HS-5 (cell line): ENCODE measurements at places on chromosomes 1 and 21.

- DNase-seq, result no peak
Measured at GRCh38 chr1:167496797-167497619, 21.3 kb downstream of the CD247 start.

GRCh38 chr1:147618077-147618569 is 52.2 kb downstream of the ACP6 start:
- DNase-seq, result no peak

GRCh38 chr1:189499736-189500135 is 977.9 kb downstream of the BRINP3 start:
- no peak for DNase-seq

- no peak for DNase-seq
Measured at GRCh38 chr1:109621379-109622136, 1.9 kb downstream of the AMPD2 start.

- no peak for DNase-seq
Measured at GRCh38 chr21:25905126-25905525, 170.4 kb downstream of the GABPA start.

DNA sequence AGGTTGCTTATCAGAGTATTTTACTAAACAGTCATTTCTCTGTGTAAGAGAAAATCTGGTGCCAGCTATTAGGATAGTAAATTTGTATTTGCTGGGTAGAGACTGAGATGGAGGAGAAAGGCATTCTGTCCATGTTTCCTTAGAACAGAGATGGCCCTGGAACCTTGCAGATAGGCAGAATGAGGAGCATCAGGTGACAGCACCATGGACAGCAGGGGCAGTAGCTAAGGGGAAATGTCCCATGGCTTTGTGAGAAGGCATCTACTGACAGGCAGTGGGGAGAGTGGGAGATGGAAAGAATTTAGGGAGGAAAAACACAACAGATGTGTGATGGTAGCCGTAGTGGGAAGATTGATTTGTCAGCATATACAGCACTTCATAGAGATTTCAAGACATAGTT is 105.0 kb downstream of the PRRX1 start:
- DNase-seq, result no peak

DNA sequence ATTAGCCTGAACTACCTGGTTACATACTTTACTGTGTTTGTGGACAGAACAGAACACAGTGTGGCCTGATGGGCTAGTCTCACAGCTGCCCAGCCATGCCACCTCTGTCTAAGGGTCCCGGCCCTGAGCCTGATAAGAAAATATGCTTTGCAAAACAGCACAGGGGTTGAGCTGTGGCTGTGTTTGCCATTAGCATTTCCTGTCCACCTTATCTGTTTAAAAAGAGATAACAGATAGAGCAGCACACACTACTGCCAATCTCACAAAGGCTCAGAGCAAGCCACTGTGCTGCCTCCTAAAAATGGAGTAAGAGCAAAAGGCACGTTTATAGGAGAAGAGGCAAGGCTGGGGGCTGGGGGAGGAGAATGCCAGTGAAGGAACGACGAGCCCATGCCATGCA is 95.0 kb downstream of the SUSD4 start:
- DNase-seq, result no peak

- DNase-seq, result no peak
Measured at GRCh38 chr1:53517821-53518352, 58.7 kb downstream of the DMRTB1 start.

DNA sequence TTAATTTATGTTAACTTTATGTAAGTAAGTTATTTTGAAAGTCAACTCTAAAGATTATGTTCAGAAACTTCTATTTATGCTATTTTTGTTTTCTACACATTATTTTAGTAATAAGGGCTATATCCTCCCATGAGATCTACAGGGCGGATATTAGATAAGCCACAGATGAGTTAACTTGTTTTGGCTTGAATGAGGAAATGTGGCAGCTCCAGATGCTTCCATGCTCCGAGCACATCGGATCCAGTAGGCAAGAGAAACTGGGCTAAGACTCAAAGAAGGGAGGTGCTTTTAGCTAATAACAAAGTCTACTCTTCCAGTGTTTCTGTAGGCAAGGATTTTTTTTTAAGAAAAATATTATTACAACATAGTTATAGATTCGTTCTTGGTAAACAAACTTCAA is 20.0 kb upstream of the LAMC1 start:
- DNase-seq, result no peak

GRCh38 chr1:53375440-53375839 is 47.6 kb upstream of the LRP8 start:
- no peak for DNase-seq

- no peak for DNase-seq
Measured at GRCh38 chr1:59146651-59147358, 150.1 kb upstream of the FGGY start.

- no peak for DNase-seq
Measured at GRCh38 chr1:67824766-67825165, 8.5 kb downstream of the GNG12 start.

GRCh38 chr1:69911301-69911801 is 294.0 kb downstream of the LRRC40 start:
- DNase-seq, result peak; percentile 82

GRCh38 chr1:110340207-110340468 is 961 bp downstream of the RBM15 start:
- DNase-seq, result no peak

- no peak for DNase-seq
Measured at GRCh38 chr1:161304927-161305866, 4.6 kb downstream of the MPZ start.

GRCh38 chr1:55375617-55376258 is 160.6 kb upstream of the USP24 start:
- no peak for DNase-seq

DNA sequence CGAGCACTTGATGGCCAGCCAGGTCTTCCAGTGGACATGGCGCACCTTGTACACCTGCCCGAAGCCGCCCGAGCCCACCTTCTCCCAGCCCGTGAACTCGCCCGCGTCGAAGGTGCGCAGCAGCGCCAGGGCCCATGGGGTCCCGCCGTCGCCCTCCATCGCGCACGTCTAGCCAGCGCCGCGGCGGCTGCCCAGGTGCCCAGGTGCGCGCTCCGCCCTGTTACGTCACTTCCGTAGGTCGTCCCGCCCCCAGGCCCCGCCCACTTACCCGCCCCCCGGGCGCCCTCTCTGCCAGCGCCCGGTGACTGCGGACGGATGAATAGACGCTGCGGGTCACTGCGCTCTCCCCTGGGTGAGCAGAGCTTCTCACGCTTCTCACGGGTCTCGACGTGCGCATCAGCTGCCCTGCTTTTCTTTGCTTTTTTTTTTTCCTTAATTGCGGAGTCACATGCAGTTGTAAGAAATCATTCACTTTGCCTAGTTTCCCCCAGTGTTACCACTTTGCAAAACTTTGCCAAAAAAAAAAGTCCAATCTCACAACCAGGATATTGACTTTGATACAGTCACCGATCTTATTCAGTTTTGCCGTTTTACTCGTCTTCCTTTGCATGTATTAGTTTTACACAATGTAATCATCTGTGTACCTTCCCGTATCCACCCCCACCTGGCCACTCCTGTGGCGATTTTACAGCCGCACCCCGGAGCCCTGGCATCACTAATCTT is at the start of gene RIPK4:
RIPK4 (minus strand) TSS at position 170 of the 723 bp plus-strand sequence; CDS start at position 159, 11 bp downstream.
- DNase-seq, result no peak

DNA sequence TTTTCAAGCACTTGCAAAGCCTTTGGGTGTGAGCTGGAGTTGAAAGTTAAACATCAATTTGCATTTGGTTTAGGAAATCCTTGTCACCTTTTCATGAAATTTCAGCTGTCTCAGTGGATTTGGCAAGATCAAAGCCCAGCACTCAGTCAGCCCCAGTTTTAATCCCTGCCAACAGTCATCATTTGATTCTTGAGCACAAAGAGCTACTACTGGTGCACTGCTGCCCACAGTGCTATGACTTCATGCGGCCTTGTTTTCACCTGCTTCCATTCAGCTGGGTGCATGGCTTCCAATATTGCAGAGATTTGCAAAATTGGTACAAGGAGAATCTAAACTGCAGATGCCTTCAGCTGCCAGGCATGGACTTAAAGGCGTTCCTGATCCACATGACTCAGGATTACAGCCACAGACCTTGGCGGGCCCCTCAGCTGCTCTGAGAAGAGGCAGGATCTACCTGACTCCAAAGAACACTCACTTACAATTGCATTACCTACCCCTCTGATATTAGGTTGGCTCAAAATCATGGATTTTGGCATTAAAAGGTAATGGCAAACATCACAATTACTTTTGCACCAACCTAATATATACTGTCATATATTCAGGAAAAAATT is 259.1 kb downstream of the DSCAM start:
- no peak for DNase-seq

GRCh38 chr1:156581661-156582387 is 2.3 kb downstream of the TTC24 start:
- DNase-seq, result no peak

GRCh38 chr1:31221072-31221471 is 18.6 kb downstream of the NKAIN1 start:
- DNase-seq, result no peak

GRCh38 chr1:108570998-108571401 is 11.1 kb downstream of the EEIG2 start:
- no peak for DNase-seq

GRCh38 chr1:178581351-178582303 is 68.7 kb downstream of the TEX35 start:
- no peak for DNase-seq

- DNase-seq, result no peak
Measured at GRCh38 chr21:42833439-42833815, 45.9 kb downstream of the WDR4 start.

- no peak for DNase-seq
Measured at GRCh38 chr1:241645199-241645598, 5.0 kb upstream of the CHML start.

DNA sequence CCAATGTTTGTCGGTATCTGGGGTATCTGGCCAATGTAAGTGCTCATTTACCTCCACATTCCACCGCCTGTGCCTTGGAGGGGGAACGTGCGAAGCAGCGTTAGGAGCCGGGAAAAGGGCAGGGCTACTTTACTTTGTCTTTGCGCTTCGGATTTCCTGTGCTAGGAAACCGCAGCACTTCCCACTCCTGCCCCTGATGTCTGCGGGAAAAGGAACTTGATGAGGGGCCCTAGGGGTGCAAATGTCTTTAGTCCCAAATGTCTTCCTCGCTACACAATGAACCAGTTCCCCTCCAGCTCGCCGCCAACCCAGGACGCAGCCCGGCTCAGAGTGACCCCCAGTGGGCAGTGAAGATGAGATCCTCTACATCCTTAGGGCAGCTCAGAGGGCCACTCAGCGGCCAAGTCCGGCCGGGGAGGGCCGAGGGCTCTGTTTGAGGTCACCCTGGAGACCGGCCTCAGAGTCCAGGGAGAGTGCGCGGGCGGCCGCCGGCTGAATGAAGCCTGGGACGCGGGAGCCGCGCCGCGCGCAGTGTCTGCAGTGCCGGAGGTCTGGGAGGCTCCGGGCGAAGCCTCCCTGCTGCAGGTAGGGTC is at the start of gene DYNLT5:
DYNLT5 (plus strand) TSS at position 460 of the 593 bp plus-strand sequence. CDS start 2,200 bp downstream, outside the sequence.
- no peak for DNase-seq

GRCh38 chr1:244456586-244456985 is 4.5 kb upstream of the CATSPERE start:
- no peak for DNase-seq

GRCh38 chr1:234256359-234256758 is 116.9 kb upstream of the COA6 start:
- no peak for DNase-seq

DNA sequence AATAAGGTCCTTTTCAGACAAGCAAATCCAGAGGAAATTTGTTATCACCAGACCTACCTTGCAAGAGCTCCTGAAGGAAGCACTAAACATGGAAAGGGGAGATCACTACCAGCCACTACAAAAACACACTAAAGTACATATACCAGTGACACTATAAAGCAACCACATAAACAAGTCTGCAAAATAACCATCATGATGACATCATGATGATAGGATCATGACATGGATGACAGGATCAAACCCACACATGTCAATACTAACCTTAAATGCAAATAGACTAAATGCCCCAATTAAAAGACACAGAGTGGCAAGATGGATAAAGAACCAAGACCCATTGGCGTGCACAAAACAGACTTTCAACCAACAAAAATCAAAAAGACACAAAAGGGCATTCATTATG is 688.8 kb upstream of the NR5A2 start:
- no peak for DNase-seq
